ENCODE measurements at places on chromosomes 2 and 18. TPM values are rescaled to one million over a fixed set of nuclear protein-coding genes. Genes with fewer than 3 reads are reported as not detected.

DNA sequence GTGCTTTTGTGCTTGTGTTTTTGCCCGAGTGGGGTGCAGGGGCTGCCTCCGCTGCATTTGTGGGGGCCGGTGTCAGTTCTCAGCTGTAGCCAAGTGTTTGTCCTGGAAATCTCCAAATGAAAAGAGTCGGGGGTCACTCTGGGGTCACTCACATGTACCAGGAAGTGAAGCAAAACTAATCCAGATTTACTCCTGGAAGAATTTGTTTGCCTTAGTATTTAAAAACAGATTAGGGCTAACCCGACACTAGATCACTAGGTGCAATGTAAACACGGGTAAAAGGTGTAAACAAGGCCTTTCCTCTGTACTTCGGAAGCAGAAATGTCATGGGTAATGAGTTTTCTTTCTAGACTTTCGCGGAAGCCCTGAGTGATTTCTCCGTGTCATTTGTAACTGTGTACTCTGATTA is 50.3 kb downstream of the GBX2 start:
- no peak for DNase-seq

The CD207 gene
- total RNA-seq, result 26.8 TPM

- DNase-seq, result no peak
These were observed 21.9 kb downstream of the CHMP3 start for GRCh38 chr2:86541334-86541733.

The SULT1C4 gene
- 1.1 TPM for total RNA-seq

- no peak for DNase-seq
These were observed 433.7 kb upstream of the SPRED2 start for GRCh38 chr2:65866148-65866547.

The MRO gene
- not detected for total RNA-seq

- no peak for DNase-seq
These were observed 163.8 kb upstream of the STK17B start for GRCh38 chr2:196335221-196335634.
